ENCODE measurements at places on chromosomes 1 and 21.

- no peak for DNase-seq
These were observed 72.6 kb upstream of the TARDBP start for GRCh38 chr1:10939654-10940450.

DNA sequence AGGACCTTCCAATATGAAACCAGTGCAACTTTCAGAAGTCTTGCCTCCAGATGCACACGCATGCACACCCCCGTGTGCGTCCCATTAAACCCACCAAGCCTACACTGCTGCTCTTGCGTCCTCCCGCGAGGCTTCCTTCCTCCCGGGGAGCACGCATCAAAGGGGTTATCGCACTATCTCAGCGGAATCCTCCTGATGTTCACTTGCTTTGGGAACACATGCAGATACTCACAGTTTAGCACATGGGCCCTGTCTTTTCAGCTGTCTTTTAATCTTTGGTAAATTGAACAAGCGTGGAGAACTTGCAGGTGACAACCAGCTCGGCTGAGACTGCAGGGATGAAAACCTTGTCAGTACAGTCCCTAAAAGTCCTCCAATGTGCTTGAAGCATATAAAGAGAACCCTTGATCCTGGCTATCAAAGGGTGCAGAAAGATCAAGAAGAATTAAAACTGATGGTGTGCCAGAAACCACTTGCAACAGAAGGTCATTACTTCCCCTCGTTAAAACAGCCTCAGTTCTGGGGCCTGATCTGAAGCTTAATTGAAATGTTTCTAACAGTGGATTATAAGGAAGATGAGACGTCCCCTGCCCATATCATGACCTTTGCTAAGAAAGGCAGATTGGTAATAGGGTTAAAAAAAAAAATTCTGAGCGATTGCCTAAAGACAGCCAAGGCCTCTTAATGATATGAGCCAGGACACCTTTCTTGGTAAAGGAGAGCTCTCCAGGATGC lies 149.4 kb upstream of the LMO4 start:
- no peak for DNase-seq

DNA sequence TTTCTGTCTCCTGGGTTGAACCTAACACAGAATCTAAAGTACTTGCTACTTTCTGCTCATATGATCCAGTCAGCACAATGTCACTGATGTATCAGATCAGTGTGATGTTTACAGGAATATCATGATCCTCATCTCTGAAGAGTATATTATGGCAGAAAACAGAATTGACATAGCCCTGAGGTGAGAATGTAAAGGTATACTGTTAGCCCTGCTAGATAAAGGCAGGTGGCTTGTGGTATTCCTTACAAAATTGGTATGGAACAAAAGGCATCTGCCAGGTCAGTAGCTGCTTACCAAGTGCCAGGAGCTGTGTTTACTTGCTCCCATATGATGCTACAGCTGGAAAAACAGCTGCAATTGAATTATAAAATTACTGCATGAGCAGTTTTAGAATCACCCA lies 30.5 kb downstream of the AADACL4 start:
- no peak for DNase-seq

- no peak for DNase-seq
These were observed 12.5 kb upstream of the ATF3 start for GRCh38 chr1:212595787-212596714.
